Activated naive CD4-positive, alpha-beta T cell treated with anti-CD3 and anti-CD28 coated beads, Interleukin-2, amount 10 ng/mL, durations not matched to agents 7 days and 5 days (primary cell): ENCODE measurements at places on chromosomes 3 and 15.
A peak's percentile ranks its signal among the peaks of the same experiment; 100 is the strongest.

- DNase-seq: no peak
Observed at GRCh38 chr3:107545680-107546120, 22.9 kb downstream of the BBX start.

DNA sequence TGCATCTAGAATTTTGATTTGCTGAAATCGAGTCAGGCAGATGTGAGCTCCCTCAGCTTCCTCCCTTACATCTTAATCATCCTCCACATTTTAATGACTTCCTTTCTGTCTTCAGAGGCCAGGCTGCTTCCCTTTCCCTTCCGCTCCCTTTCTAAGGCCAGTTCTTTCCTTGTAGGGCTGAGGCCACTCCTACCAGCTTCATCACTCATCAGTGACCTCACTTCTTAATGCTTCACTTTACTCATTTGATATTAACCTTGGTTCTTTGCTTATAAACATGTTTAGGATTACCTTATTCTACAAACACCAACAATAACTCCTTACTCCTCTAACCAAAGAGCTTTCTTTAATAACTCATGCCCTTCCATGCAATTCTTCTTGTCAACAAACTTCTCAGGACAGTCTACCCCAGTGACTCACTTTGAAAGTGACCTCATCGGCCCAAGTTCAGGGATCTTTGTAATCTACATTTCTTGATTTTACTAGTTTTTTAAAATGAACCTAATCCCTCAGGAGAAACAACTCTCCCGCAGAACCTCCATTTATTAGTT is 23.9 kb downstream of the ILDR1 start:
- no peak for DNase-seq

DNA sequence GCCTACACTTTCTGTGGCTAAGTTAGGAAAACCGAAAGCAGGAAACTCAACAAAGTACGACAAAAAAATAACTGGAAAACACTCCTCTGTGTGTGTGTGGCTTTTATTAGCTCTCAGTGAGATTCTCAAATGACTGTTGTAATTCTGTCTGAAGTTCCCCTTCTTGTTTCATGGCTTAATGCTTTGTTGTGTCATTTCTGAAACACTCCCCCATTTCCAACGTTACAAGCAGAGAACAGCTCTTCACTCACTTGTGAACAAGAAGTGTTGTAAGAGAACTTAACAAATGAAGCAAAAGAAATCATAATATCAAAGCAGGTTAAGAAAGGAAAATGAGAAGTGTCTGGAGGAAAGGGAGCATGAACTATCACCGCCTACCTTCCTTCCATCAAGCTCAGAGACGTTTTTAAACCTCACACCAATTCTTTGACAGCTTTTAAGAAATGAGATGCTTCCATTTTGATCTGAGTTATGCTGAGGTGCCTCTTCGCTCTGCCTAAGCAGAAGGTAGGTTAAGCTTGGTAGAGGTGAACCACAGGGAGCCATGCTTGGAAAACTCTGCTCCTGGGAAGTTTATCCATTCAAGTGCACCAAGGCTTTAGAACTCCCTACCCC is 12.4 kb upstream of the SEC62 start:
- DNase-seq: no peak

DNA sequence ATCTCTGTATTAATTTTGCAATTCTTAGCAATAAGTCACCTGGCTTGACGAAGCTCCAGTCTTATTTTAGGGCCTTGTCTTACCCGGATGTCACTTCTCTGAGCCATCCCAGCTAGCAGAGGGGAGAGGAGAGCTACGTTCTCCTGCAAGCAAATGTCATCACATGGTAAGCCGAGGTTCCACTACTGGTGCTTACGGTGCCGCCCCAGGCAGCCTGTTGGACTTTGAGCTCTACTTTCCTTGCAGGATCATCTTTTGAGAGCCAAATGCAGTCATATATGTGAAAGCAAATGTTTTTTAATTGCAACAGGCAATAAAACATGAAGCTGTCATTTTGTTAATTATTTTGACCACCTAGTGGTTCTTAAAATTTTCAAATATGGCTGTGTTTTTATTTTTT is 140.9 kb downstream of the FAM43A start:
- no peak for DNase-seq

DNA sequence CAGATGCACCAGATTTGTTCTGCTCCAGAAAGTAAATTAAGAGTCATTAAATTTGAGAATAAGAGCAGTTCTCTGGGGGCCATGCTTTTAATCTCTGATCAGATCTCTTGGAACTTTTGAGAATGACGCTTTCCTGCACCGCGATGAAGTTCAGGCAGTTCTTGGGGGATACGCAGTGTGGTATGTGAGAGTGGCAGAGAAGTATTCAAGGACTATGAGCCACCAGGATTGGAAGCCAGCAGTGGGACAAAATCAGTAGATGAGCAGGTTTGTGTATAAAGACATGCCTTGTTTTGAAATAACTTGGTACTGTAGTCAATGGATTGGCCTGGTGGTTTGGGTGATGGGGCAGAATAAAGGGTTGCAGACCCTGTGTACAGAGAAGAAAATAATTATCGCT is 483.6 kb downstream of the ERC2 start:
- no peak for DNase-seq

GRCh38 chr15:57591822-57592367 is at the start of gene MYZAP:
Gene MYZAP, plus strand, starts transcription at chr15:57591904. Its CDS starts 131 bp downstream, at chr15:57592035.
- peak; percentile 74 for DNase-seq

DNA sequence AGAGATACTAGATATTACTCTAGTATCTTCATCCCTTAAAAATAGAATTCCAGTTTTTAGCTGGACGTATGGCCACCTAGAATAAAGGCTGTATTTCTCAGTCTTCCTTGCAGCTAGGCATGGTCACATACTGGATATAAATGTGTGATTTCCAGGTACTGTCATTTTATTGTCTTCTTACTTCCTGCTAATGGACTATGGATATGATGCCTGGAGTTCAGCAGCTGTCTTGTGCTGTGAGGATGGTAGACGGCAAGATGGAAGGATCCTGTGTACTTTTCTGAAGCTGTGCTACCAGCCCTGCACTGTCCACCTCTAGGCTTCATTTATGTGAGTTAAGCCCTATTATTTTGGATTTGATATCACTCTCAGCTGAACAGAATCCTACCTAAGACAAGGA is 83.4 kb downstream of the EBLN2 start:
- DNase-seq: no peak

- DNase-seq: no peak
Observed at GRCh38 chr3:156554515-156554841, 439 bp downstream of the SSR3 start.

DNA sequence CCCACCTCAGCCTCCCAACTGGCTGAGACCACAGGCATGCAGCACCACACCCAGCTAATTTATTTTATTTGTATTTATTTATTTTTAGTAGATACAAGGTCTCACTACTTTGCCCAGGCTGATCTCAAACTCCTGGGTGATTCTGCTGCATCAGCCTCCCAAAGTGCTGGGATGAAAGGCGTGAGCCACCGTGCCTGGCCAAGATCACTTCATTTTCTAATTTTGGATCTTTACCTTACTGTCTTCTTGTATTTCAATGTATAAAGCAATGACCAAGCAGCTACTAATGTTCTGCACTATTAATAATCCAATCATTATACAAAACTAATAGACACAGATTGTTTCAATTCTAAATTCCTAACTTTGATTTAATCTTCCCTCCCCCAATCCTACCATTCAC is 56.2 kb downstream of the LRRFIP2 start:
- DNase-seq: no peak

- DNase-seq: peak; percentile 62
Observed at GRCh38 chr3:184155644-184156521, 706 bp downstream of the DVL3 start.

DNA sequence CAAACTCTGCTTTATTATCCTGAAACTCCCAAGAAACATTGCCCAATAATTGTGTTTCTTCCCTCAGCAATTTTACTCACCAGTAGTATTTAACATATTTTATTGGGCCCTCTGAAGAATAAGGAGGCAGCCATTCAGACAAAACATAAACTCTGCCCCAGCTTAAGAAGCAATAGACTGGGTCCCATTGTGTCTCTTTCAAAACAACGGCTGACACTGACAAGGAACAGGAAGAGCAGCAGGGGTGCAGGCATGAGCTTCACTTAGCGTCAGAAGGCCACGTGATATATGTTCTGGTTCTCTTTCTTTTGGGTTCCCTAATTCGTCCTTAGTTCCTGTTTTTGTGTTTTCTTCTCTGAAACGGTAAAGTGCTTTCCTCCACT is 242.3 kb downstream of the FHIT start:
- DNase-seq: no peak

DNA sequence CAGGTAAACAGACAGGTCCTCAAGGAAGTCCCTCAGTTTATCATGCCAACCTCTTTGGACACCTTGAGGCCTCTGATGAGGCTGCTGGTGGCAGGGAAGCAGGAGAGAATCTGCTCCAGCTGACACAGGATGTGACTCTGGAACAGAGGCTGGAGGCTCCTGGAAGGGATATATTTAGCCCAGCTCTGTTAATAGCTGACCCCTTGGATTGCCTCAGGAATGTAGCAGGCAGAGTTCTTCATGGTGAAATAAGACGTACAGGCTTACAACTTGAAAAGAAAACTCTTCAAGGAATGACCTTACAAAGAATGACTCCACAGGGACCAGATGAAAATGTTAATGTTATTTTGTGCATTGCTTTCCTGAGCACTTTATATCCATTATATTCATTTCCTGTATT is 90.5 kb downstream of the AQP9 start:
- no peak for DNase-seq

DNA sequence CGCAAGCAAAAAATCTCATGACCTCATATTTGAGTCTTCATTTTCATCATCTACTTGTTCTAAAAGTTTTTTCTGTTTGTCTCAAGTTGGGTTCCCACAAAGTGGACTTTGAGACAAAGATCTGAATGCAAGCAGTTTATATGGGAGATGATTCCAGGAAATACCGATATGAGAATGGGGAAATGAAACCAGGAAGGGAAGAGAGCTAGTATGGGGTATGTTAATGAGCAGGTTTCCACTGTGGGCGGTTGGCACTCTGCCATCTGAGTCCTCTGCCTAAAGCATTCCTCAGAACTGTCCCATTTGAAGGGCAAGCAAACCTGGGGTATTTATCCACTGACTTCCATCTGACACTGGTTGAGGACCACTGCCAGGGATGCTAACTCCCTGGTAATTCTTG is 8.8 kb downstream of the ADPRH start:
- no peak for DNase-seq

DNA sequence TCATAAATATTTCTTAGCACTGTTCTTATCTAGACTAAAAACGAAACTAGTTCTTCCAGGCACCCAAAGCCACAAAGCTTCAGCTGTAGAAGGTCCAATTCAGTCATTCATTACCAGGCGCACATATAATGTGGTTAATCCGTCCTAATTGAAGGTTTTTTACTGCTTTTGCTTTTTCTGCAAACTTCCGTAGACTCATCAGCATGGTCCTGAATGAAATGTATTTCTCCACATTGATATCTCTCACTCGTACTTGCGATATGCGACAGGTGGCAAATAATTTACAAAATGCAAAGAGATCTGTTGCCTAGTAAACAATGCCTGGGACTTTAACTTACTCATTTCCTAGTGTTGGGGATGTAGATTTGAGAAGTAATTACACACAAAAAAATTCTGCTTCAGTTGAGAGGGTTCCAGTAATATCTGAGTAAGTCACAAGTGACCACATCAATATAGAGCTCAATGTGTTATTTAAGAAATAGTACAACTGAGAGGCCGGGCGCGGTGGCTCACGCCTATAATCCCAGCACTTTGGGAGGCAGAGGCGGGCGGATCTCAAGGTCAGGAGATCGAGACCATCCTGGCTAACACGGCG is 75.0 kb upstream of the MBNL1 start:
- peak; percentile 54 for DNase-seq

GRCh38 chr3:174613173-174613572 is 246.0 kb upstream of the NAALADL2 start:
- no peak for DNase-seq

GRCh38 chr3:42501681-42502428 is 588 bp upstream of the VIPR1 start:
- peak; percentile 76 for DNase-seq

- DNase-seq: no peak
Observed at GRCh38 chr3:46713050-46713897, 4.4 kb downstream of the PRSS50 start.

DNA sequence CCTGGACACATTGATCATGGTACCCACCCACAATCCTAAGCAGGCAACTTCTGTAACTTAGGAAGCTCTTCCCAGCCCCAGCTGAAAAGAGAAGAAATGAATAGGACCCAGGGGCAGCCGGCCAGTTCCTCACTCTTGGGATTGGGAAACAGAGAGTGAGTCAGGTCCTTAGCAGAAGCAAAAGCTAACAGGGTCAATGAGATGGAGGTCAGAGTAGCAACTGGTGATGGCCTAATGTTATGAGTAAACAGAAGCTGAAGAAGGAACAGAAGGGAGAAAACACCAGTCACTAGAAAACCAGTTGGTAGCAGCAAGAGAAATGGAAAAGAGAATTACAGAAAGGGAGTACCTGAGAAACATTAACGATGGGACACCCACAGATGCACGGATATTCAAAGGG is 20.0 kb downstream of the RIOX2 start:
- no peak for DNase-seq

- DNase-seq: no peak
Observed at GRCh38 chr15:68608206-68608843, 29.5 kb downstream of the CORO2B start.

GRCh38 chr3:31981206-31982181 is at the start of the genes OSBPL10 and ZNF860:
Gene OSBPL10, minus strand, starts transcription at chr3:31981262. Its CDS starts 83 bp downstream, at chr3:31981179.
Gene ZNF860, plus strand, starts transcription at chr3:31981750. Its CDS starts 7,330 bp downstream, at chr3:31989080.
- peak; percentile 46 for DNase-seq

GRCh38 chr3:170477395-170477794 is 58.7 kb downstream of the CLDN11 start:
- DNase-seq: no peak

DNA sequence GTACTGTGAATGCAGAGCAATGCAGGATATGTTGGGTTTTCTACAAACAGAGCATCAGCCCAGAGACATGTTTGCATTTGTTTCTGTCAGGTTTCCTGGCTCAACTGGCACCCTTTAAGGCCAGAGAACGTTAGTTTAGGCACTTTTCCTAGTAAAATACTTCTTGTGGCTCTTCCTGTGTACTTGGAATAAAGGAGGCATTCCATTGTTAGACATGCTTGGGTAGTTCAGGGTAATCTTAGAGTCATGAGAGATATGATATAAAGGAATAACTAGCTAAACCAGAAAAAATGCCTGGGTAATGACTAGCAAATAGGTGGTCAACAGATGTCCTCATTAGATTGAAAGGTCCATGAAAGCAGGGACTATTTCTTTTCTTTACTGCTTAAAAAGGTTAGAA is 60.4 kb upstream of the RBM5 start:
- no peak for DNase-seq

DNA sequence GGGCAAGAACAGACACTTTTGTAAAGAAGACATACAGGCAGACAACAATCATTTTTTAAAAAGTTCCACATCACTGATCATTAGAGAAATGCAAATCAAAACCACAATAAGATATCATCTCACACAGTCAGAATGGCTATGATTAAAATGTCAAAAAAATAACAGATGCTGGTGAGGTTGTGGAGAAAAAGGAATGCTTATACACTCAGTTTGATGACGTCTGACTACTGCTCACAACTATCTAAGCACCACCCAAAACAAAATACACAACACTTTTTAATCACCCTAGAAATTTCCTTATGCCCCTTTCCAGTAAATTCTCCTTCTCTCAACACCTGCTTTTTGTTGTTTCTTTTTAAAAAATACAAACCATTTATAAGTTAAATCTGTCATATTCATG is 228.8 kb downstream of the ISL2 start:
- no peak for DNase-seq
